ENCODE measurements at places on chromosomes 1 and 21.
A peak's percentile ranks its signal among the peaks of the same experiment; 100 is the strongest.

- DNase-seq: no peak
These were observed 28.5 kb downstream of the ZNF496 start for GRCh38 chr1:247303216-247303615.

DNA sequence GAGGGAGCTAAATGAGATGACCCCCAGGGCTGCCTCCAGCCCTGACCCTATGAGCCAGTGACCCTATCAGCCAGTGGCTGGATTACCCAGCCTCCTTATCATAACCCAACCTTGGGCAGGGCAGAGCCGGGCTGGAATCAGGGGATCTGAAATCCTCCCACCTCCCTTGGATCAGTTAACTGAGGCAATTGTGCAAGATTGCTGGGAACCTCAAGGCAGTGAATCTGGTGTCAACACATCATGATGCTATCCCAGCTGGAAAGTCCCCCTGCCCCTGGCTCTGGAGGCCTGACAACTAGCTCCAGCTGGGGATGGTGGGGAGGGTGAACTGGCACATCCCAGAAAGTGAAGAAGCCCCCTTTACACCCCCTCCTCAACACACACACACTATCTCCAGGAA lies 6.4 kb upstream of the TSPAN1 start:
- no peak for DNase-seq

DNA sequence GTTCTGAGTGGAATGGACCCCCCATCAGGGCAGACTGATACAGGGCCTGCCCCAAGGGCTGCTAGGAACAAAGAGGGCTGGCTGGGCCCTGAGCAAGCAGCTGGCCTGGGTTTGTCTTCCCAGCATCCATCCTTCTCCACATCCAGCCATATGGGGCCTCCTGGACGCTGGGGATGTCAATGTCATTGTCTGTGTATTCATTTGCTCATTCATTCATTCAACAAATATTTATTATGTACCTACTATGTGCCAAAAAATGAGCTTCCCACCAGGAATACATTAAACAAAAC lies 15.6 kb upstream of the ECE1 start:
- DNase-seq: no peak

- DNase-seq: peak; percentile 33
These were observed 750 bp downstream of the RHOU start for GRCh38 chr1:228735871-228736586.

GRCh38 chr1:42732126-42732680 lies 7.8 kb downstream of the CLDN19 start:
- no peak for DNase-seq

- no peak for DNase-seq
These were observed 1.9 kb upstream of the ETV3 start for GRCh38 chr1:157140063-157140588.

GRCh38 chr1:231643071-231643934 lies 16.7 kb downstream of the DISC1 start:
- no peak for DNase-seq

DNA sequence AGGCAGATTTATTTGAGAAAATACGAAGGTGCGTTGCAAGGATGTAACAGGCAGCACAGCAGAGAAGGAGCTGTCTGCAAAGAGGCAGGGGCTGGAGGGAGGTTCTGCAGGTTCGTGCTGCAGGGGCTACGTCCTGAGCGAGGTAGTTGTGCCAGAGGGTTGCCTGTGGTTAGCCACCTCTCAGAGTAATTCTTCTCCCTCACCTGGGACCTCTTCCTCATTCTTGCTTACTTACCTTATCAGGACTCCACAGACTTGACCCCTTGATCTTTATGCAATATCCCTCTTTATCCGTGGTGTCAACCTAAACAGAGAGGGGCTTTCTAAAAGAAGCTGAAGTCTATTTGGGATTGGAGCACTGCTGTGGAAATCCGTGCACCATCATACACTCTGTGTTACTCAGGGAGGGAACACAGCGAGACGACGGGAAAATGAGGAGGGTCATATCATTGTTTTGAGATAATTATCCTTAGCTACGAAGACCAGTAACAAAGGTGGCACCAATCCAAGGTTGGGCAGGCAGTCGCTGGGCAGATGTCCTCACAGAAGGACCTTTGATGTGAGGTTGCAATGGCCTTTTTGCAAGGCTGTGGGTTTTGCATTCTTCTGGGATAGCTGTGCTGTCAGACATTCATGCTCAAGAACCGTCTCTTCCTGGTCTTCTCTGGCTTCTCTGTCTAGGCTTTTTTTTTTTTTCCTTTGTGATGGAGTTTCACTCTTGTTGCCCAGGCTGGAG lies 82.8 kb downstream of the WDR4 start:
- no peak for DNase-seq

GRCh38 chr1:22485431-22485830 lies 33.8 kb downstream of the ZBTB40 start:
- no peak for DNase-seq

DNA sequence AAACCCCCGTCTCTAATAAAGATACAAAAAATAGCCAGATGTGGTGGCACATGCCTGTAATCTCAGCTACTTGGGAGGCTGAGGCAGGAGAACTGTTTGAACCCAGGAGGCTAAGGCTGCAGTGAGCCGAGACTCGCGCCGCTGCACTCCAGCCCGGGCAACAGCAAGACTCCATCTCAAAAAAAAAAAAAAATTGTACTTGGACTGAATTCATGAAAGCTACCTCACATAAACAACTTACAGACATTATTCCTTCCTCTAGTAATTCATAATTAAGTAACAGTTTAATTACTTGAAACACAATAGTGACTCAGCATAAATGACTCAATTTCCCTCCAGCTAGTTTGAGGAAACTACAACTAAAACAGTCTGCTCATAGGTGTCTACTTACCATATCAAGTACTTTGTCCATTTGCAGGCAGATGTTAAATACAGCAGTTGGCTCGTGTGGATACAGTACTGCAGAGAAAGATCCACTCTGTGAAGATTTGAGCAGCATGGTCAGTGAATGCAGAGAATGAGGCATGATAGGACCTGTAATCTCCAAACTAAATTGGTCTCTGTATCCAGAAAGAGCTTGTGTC lies 9.4 kb downstream of the DONSON start:
- DNase-seq: no peak

- peak; percentile 70 for DNase-seq
These were observed 8.8 kb upstream of the GUCA2A start for GRCh38 chr1:42173155-42173933.

- no peak for DNase-seq
These were observed 85.4 kb upstream of the PBX1 start for GRCh38 chr1:164473544-164473943.

DNA sequence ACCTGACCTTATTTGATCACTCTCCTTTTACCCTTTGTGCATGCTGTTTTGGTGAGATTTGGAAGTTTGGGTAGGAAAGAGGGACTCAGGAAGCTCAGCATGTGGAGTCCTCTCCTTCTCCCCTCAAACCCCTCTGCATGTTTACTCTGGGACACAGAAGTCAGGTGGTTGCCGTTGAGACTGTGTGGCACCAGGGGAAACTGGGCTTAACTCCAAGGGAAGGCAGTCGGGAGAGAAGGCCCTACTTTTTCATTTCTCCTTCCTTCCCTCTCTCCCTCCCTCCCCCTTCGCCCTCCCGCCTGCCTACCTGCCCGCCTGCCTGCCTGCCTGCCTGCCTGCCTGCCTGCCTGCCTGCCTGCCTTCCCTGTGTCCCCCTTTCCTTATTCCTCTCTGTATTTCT lies 34.8 kb upstream of the TTC22 start:
- DNase-seq: no peak

- no peak for DNase-seq
These were observed 47.3 kb downstream of the GPR161 start for GRCh38 chr1:168089326-168089978.

- no peak for DNase-seq
These were observed 859.0 kb upstream of the B3GALT2 start for GRCh38 chr1:194045416-194045815.

- no peak for DNase-seq
These were observed 21.1 kb downstream of the PLA2G4A start for GRCh38 chr1:186849826-186850225.

GRCh38 chr1:53575955-53576320 lies 116.7 kb downstream of the DMRTB1 start:
- DNase-seq: no peak

GRCh38 chr1:27025718-27026117 lies 13.1 kb upstream of the TENT5B start:
- DNase-seq: no peak

GRCh38 chr1:107523061-107523460 lies 382.2 kb downstream of the NTNG1 start:
- no peak for DNase-seq

DNA sequence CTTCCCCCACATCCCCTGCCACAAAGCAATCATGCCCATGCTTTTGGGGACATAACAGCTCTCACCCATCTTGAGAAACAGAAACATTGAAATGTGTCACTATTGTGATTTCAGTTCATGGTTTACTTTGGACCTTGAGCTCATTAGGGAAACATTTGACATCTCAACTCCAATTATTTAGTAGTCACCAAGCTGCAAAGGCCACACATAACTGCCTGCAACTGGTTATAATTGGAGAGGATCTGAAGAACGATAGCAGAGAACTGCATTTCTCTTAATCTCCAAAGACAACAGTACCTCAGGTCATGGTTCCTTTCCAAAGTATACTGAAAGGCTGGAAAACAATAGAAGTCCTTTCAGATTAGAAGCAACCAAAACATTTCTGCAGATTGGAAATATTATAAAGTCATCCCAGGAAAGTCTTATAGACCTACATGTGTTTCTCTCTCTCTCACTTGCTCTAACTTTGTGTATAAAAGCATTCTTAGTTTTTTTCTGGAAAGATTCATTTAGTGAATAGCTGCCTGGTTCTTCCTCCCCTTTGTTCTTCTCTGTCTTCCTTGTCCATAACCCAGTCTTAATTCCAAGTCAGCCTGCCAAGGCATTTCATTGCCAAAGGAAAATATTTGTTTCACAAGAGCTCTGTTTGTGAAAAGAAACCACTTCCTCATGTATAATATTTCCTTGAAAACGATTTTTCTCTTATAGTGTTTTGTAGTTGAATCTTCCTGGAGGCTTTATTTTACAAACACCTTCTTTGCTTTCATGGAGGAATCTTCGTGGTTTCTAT lies 426.8 kb downstream of the ADGRL2 start:
- no peak for DNase-seq

- no peak for DNase-seq
These were observed 100.2 kb downstream of the SMYD2 start for GRCh38 chr1:214380986-214381695.

DNA sequence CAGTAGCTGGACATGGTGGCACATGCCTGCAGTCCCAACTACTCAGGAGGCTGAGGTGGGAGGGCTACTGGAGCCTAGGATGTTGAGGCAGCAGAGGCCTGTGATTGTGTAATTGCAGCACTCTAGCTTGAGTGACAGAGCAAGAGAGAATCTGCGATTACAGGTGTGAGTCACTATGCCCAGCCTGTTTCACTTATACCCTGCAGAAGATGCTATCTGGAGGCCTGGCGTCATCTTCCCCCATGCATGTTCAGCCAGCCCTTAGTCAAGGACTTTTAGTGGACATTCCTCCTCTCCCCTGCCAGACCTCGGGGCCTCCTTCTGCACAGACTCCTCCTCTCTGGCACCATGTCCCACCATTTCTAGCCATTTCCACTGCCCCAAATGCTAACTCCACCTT lies 36.3 kb upstream of the RCC2 start:
- no peak for DNase-seq

DNA sequence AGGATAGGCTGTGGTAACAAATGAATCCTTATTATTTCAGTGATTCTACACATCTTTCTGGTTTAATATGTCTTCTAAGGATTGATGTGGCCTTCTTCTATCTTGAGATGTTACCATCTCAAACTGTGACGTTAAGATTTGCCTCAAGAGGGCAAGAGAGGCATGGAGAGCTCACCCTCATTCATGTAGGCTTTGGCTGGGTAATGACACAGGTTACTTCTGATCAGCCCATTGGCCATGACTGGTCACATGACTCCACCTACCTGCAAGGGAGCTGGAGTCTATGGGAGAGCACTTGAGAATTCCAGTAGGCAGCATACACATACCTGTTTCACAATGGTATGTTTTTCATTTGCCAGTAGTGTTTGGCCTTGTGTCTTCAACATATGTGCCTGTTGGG lies 30.0 kb downstream of the CACHD1 start:
- no peak for DNase-seq

DNA sequence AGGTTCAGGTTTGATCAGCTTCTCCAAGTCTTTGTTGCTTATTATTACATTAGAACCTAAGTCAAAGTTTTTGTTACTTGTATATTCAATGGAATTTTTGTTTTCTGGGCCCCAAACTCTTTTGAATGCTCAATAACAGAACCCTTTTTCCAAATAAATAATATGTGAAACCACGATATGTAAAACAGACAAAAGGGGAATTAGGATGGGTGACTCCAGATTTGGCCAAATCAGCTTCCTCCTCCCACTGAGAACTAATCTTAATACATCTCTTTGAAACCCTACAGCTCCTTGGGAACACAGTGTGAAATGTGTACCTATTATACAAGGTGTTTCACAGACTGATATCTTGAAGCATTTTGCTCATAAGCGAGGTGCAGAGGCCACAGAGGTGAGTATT lies 67.0 kb upstream of the TNFSF18 start:
- DNase-seq: no peak

DNA sequence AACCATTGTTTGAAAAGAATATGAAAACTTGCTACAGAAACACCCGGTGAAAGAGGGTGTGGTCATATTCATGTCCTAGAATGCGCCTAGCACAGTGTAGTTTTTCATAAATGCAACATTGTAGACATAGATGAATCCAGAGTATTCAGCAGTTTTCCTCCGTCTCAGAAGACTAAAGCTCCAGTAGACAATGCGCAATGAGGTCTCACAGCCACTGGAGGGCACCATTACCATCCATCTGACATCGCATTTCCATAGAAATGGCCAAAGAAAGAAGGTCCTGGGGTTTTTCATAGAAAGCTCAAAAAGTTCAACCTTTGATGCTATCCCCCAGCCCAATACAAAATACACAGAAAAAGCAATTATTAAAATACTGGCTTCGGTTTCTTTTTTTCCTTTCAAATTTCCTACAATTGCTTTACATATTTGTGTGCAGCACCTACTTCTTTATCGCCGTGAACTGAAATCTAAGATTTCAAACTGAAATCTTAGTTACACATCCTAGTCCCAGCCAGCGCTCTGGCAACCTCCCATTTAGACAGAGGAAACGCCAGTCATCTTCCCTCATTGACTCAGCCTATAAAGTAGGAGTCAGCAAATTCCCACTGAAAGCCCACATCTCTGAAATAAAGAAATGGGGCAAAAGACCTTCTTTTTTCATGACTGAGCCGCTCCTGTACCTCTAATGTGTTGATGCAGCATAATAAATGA lies 3.9 kb upstream of the CD58 start:
- DNase-seq: peak; percentile 39

DNA sequence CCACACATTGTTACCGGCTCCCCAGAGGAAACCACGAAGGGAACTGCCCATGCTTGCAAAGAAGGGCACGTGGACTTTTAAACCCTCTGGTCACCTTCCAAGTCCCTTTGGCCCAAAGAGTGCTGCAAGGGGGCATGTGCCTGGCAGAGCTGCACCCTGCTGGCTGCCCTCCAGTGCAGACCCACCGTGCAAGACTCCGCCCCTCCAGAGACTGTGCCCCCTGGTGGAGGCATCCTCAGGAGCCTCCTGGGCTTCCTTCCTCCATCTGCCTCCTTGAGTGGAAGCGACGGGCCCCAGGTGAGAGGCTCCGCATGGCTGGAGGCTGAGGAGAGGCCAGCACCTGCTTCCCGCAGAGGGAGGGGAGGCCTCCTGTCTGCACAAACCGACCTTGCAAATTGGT lies 100.6 kb downstream of the CRYAA start:
- DNase-seq: peak; percentile 8
